ENCODE measurements at places on chromosomes 16 and 17.
A peak's percentile ranks its signal among the peaks of the same experiment; 100 is the strongest.

GRCh38 chr17:69870091-69870530, 204.9 kb upstream of the KCNJ16 start:
- no peak for DNase-seq

DNA sequence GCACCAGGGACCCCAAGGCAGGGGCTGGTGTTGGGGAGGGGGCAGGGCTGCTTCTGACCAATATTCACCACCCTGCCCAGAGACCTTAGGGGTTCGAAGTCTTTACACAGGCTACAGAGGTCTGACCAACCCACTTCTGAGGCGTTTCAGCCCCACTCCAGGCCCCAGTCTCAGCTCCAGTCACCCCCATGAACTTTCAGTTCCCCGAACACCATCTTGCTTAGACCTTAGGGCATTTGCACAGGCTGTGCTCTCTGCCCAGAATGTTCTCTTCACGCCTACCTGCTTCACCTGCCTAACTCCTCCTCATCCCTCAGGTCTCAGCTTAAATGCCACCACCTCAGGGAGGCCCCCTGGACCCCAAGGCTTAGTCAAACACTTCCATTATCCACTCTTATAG, 25.8 kb upstream of the CPNE2 start:
- DNase-seq = no peak

GRCh38 chr17:79125503-79125902, 50.9 kb downstream of the ENGASE start:
- no peak for DNase-seq

DNA sequence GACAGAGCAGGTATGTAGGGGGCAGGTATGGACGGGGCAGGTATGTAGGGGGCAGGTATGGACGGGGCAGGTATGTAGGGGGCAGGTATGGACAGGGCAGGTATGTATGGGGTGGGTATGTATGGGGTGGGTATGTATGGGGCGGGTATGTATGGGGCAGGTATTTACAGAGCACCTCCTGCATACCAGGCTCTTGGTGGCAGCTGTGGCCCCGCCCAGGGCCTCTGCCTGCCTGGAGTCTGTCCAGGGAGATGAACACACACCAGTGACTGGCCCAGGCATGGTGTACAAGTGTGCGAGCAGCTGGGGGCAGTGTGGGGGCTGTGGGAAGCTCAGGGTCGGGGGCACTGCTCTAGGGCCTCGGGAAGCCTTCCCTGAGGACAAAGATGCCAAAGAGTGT, 4.4 kb downstream of the RPL3L start:
- DNase-seq = no peak

- DNase-seq = peak; percentile 70
These were observed 875 bp downstream of the PRKCB start for GRCh38 chr16:23836404-23837311.

GRCh38 chr17:17823433-17824118, 13.2 kb downstream of the SREBF1 start:
- peak; percentile 71 for DNase-seq

GRCh38 chr17:80827646-80828643, 163.7 kb upstream of the CHMP6 start:
- DNase-seq = no peak

GRCh38 chr16:88892065-88892464, 25.6 kb upstream of the PABPN1L start:
- no peak for DNase-seq

DNA sequence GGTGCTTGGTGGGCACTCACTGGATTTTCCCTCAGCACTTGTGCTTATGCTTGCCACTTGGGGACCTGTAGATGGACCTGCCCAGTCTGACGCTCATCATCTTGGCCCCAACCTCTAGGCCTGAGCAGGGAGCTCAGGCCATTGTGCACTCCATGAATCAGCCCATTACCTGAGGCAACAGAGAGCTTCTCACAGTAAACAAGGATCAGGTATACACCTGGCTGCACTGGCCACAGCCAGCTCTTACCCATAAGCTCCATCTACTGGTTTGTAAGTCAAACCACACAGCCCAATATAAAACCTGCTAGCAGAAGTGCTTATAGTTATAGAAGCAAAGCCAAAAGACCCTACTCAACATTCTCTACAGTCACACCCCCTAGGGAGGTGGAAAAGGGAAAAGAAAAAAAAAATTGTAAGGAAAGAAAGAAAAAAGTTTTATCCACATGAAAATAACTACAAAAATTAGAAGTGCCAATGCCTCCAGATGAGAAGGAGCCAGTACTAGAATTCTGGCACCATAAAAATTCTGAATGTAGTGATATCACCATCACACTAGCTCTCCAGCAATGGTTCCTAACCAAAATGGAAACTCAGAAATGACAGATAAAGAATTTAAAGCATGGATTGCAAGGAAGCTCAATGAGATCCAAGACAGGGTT, 87.8 kb upstream of the CDH5 start:
- DNase-seq = no peak

DNA sequence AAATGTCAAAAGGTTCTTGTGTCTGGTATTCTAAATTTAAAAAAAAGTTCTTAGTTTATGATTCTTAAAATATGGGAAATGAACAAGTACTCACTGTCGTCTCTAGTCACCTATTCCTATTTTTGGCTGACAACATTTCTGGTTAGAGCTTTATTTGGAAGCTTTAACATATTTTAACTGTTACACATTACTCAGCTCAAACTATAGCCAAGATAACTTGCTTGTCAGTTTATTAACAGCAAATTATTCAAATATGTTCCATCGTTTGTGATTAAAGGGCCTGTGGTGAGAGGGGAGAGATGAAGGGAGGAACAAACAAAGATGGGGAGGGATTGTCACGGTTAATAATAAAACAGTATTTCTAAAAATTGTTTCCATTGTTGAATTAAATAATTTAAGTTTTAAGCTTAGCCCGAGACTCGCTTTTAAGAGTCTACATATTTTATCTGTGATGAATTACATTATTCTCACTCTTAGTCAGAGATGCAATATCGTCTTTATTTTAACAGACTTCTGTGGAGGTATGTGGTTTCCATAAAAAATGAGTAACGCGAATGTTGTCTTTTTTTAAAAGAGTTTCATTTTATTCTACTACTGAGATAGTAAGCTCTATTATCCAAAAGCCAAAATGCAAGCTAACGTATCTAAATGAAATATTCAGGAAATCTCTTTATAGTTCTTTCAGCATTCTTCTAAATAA, 321.9 kb upstream of the PMFBP1 start:
- no peak for DNase-seq

- no peak for DNase-seq
These were observed 13.8 kb downstream of the C17orf50 start for GRCh38 chr17:35774499-35774898.

Data from activated CD8-positive, alpha-beta memory T cell treated with anti-CD3 and anti-CD28 coated beads, Interleukin-2, amount 50 U/mL, for 4 hours (primary cell).